ENCODE measurements at places on chromosomes 2 and 18.

GRCh38 chr2:127052057-127052770 lies 54.7 kb downstream of the BIN1 start:
- DNase-seq = no peak

- DNase-seq = no peak
These were observed 62.5 kb downstream of the LYPD6B start for GRCh38 chr2:149100739-149101699.

DNA sequence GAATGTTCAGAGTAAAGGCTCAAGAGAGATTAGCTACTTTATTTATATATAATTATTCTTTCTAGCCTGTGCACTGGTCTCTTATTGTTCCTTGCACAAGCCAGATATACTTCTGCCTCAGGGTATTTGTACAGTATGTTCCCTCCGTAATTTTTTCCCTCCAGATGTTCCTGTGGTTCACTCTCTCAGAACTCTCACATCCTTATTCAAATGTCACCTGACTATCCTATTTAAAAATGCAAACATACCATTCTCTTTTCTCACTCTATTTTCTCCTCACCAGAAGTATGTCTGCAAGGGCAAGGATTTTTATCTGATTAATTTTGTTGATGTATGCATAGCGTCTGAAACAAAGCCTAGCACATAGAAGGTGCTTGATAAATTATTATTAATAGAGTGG lies 64.0 kb upstream of the CERS6 start:
- no peak for DNase-seq

DNA sequence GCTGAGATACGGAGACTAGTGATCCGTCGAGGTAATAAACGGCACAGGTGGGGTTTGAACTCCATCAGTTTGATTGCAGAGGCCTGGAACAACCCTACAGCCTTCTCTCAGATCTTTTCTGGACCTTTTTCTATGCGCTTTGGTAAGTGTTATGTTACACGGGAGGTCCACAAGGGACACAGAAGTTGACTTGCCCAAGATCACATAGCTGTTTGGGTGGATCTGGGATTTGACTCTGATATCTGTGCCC lies 1.1 kb upstream of the DNPEP start:
- no peak for DNase-seq

DNA sequence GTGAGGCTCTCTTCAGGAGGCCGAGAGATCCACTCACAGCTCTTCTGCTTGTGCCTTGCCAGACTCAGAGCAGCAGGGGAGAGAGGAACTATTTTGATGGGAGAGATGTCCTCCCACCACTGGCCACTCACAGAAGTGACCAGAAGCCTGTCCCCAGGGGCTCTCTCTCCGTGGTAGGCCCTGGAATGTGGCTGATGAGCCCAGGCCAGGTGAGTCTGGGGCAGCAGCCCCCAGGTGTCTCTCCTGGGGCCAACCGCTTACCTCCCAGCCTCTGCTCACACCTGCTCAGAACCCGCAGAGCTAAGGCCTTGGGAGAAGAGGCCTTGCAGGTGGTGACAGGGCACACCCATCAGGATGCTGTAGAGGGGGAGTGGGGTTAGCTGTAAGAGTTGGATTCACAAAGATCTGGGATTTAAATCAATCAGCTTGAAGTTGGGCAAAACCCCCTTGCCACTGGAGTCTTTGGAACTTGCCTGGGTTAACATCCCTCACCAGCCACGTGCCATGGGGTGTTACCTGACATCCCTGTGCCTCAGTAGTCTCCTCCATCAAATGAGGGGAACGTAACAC lies 29.1 kb upstream of the ASB18 start:
- no peak for DNase-seq

Data from GM12878 (cell line).